K562 (cell line): ENCODE measurements at places on chromosomes 7 and 10. TPM values are rescaled to one million over a fixed set of nuclear protein-coding genes. Genes with fewer than 3 reads are reported as not detected.

The C7orf57 gene
- not detected in 2 replicates for total RNA-seq

The OR13A1 gene
- total RNA-seq: 0.07 and 0.13 TPM in 2 replicates

GRCh38 chr7:142798451-142799436, 28.0 kb downstream of the PRSS2 start:
- no peaks in the 10 kb centered on the region for H3K36me3 ChIP-seq
- no peak overlapping the region for H3K4me3 ChIP-seq
- DNase-seq: no peak
- H3K27ac ChIP-seq: no peak overlapping the region
- peaks cover 10% of the 10 kb centered on the region; the same call in 1 of the 2 replicates for H3K4me1 ChIP-seq

- no peaks in the 10 kb centered on the region for H3K27me3 ChIP-seq
- H3K27ac ChIP-seq: no peak overlapping the region
- no peaks in the 10 kb centered on the region for H3K36me3 ChIP-seq
Measured at GRCh38 chr10:69461243-69462025, 10.2 kb downstream of the TSPAN15 start.

- H3K4me3 ChIP-seq: no peak overlapping the region
- H3K27ac ChIP-seq: no peak overlapping the region
- H3K4me1 ChIP-seq: 0 out of 3 replicates have a peak, but pooled peaks cover 6% of the 10 kb centered on the region
- H3K27me3 ChIP-seq: no peaks in the 10 kb centered on the region
- no peaks in the 10 kb centered on the region for H3K36me3 ChIP-seq
- no peak for DNase-seq
Measured at GRCh38 chr7:117858712-117859111, 14.5 kb downstream of the CTTNBP2 start.

DNA sequence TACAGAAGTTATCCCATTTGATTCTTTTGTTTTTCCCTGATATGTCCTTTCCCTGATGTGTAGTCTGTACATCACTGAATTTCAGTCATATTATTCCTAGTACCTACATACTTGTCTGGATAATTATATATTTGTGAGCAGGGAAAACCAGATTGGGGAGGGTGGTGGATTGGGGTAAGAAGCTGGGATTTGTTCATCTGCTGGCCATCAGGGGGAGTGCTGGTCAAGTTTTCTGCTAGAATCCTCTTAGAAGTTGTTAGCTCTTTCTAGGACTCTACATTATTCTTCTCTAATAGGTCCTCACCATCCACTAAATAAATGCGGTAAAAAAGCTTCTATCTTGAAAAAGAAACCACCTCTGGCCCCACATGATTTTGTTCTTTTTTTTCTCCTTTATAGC, 232.7 kb upstream of the TAC1 start:
- H3K27me3 ChIP-seq: no peaks in the 10 kb centered on the region
- H3K4me3 ChIP-seq: no peak overlapping the region
- DNase-seq: peak; percentile 34
